ENCODE measurements at places on chromosomes 3 and 15.

- no peak for DNase-seq
Observed at GRCh38 chr3:55597641-55598040, 110.5 kb upstream of the WNT5A start.

DNA sequence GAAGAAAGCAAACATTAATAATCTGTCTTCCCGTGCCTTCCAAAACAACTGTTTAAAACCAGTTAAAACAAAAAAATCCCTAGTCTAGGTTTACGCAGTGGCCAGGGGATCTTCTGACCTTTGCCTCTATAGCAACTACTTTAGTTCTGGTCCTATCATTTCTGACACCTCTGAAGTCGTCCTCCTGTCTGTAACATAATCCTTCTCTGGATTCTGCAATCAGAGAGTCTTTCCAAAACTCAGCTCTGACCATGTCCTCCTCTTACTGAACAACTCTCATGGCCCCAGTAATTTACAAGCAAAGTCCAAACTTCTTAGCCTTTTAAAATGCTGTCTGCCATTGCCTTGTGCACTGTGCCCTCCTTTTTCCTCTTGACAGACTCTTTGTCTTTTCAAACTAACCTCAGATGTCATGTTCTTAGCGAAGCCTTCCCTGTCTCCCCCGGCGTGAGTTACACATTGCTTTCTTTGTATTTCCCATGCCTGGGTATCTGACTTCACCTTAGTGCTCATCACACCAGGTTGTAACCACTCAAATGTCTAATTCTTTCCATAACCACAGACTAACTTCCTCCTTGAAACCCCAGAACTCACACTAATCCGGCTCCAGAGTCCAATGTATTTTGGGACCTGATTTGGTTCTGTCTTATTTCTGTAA lies 105.2 kb upstream of the BNIP2 start:
- DNase-seq: no peak

GRCh38 chr3:66269411-66269810 lies 48.6 kb downstream of the SLC25A26 start:
- no peak for DNase-seq

- no peak for DNase-seq
Observed at GRCh38 chr3:71752831-71753700, 589 bp upstream of the GPR27 start.

GRCh38 chr15:94421706-94422105 lies 190.3 kb downstream of the MCTP2 start:
- no peak for DNase-seq

GRCh38 chr3:152474585-152474984 lies 205.9 kb downstream of the MBNL1 start:
- DNase-seq: peak; percentile 37

GRCh38 chr15:82830427-82831173 lies 21.2 kb downstream of the WHAMM start:
- DNase-seq: no peak

DNA sequence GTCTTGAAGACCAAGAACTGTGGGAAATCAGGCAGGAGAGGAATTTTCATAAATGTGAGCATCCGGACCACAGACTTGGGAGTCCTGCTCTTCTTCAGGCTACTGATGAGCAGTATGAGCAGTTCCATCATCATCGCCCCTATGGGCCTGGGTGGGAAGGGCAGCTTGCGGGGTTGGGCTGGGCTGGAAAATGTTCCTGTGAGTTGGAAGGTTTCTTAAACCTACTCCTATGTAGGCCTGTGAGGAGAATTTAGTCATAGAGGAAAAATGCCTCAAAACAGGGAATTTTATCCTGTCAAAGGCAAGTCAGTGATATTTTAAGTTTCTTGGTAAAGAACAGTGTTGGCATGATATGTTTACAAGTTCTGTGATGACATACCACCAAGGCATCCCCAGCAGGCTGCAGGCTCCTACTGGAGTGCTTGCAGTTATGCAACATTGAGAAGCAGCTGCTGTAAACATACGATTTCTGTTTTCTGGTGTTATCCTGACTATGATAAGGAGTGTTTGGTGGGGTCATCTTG lies 10.3 kb downstream of the MASP1 start:
- no peak for DNase-seq

GRCh38 chr15:93331545-93332167 lies 242.6 kb upstream of the RGMA start:
- DNase-seq: no peak

GRCh38 chr15:100596792-100597191 lies 5.2 kb downstream of the LINS1 start:
- DNase-seq: peak; percentile 65

DNA sequence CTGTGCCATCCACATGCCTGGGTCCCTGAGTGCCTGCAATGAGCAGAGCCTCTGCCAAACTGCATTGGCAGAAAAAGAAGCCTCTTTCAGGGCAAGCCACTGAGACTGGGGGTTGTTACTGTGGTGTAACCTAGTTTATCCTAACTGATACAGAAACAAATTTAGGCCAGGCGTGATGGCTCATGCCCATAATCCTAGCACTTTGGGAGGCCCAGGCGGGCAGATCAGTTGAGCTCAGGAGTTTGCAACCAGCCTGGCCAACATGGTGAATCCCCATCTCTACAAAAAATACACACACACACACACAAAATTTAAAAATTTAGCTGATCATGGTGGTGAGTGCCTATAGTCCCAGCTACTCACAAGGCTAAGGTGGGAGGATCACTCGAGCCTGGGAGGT lies 221.6 kb downstream of the TBC1D2B start:
- DNase-seq: no peak

GRCh38 chr3:124685067-124685466 lies 45.2 kb upstream of the UMPS start:
- no peak for DNase-seq

GRCh38 chr3:34013818-34014570 lies 215.6 kb downstream of the PDCD6IP start:
- no peak for DNase-seq

DNA sequence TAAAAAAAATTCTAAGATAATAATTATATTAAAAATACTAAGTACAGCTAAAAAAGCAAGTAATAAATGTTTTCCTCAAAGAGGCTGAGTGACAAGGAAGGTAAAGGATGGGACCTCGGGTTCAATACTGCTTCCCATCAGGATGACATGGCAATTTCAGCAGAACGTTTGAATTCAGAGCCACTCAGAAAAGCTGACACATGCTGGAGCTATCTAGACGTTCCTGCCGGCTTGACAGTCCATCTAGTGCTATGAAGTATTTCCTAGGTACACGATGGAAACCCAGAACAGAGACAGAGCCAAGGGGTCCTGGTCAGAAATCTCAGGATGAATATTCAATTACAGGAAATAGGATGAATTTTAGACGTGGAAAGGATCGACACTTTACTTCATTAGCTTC lies 361.8 kb downstream of the FGF12 start:
- DNase-seq: no peak

GRCh38 chr3:37103103-37103808 lies 71.1 kb downstream of the LRRFIP2 start:
- DNase-seq: no peak

GRCh38 chr15:35208353-35208752 lies 123.3 kb upstream of the NANOGP8 start:
- DNase-seq: no peak

DNA sequence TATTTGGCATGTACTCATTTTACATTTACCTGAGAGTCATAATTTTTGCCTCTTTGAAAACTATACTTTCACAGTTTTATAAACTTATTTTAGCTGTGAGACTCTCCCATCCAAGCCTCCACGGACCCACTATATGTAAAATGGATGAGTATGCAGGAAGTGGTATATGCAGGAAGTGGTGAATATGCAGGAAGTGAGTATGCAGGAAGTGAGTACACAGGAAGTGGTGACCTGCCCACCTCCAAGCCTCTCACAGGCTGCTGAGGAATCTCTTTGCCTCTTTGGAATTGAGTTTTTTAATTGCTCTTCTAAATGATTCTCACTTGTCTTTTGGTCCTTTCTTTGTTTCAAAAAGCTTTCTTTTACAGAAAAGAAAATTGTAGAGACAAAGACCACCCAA lies 85.2 kb downstream of the KBTBD8 start:
- no peak for DNase-seq

DNA sequence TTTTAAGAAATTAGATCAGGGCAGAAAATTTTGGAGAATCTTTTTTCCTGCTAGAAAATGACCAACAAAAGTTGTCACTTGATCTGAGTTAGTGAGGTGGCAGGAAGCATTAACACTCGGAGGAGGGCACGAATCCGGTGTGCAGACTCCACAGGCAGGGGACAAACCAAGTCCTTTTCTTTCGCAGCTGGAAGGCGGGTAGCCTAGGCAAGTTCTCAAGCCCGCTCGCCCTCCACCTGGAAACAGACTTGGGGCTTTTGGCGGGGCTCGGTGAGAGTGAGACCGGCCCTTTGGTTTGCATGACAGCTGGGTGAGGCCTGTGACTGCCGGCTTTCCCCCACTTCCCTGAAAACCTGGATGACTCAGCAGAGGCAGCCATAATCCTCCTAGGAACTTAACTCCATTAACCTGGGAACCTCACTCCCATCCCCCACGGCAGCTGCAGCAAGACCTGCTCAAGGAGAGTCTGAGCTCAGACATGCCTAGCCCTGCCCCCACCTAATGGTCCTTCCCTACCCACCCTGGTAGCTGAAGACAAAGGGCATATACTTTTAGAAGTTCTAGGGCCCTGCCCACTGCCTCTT lies 134.8 kb downstream of the MFSD1 start:
- no peak for DNase-seq

- no peak for DNase-seq
Observed at GRCh38 chr3:33488246-33488645, 48.0 kb upstream of the UBP1 start.

GRCh38 chr3:13477943-13478342 lies 2.2 kb upstream of the HDAC11 start:
- no peak for DNase-seq

- DNase-seq: no peak
Observed at GRCh38 chr3:117454254-117454653, 744.7 kb downstream of the TUSC7 start.

- no peak for DNase-seq
Observed at GRCh38 chr3:107307205-107307604, 70.0 kb upstream of the CCDC54 start.

GRCh38 chr3:111989061-111989678 lies 9.6 kb upstream of the TAGLN3 start:
- peak; percentile 10 for DNase-seq

DNA sequence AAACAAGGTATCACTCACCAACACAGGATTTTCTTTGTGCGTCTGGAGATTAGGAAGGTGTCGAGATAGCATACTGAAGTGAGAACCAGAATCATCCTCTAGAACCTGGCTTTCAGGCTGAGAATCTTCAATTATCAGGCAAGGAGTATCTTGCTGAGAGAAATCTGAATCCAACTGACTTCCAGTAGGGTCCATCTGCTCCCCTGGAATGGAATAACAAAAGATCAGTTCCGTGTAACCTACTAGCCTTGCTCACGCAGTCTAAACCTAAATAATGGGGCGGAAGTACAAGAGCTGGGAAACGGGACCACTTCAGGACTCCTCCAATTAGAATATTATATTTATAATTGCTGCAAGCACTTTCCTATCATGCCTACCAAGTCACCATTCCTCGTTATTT lies 690 bp downstream of the TP53BP1 start:
- no peak for DNase-seq

- DNase-seq: no peak
Observed at GRCh38 chr3:134365766-134366065, 8.5 kb downstream of the AMOTL2 start.

- DNase-seq: no peak
Observed at GRCh38 chr3:115007966-115008365, 139.1 kb downstream of the ZBTB20 start.

DNA sequence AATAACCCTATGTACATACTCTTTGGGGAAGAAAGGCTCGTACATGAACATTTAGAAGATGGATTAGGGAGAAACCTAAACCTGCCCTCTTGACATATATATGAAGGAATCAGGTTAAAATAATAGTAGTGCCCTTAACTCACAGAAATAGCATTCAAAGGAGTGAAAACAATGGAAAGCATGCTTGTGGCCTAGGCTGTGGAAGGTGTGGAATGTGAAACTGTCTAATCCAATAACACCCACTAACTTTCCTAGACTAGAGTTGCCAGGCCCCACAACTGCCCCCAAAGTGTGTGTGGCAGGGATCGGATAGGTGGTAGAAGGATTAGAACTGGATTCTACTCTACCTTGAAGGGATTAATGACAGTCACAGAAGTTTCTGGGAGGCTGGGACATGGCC lies 317.4 kb upstream of the LRRFIP2 start:
- no peak for DNase-seq

DNA sequence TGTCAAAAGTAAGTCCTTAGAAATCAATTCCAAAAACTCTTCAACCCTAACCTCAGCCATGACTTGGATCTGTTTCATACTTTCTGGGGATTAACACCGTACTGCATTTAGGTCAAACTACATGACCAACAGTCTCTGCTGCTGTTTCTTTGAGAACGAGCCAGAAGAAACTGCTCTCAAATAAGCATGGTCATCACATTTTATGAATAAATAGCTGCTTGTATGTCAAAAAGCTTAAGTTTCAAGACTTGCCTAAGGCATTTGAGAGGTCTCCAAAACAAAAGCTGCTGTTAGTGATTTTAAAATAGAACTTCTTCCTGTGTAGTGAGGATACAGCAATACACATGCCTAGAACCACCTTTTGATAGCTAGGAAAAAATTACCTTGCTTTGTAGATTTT lies 166.3 kb upstream of the CHRM5 start:
- DNase-seq: no peak

- DNase-seq: no peak
Observed at GRCh38 chr15:77019521-77020331, 24.8 kb downstream of the PSTPIP1 start.

DNA sequence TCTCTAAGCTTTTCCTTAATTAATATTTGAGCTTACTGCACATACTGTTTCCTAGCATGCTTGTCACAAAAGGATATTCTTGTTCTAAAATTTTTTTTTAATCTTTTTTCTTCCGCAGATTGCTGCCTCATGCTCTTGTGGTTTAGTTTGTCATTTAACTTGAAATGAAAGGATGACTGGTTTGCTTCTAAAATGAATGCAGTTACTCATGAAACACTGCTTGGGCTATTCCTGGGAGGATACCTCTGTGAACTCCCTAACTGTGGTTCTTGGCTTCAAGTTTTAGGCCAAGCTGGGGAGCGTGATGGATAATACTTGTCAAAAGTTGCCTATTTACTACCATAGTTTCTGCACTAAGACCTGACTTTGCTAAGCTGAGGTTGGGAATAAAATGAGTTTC lies 64.0 kb downstream of the USP13 start:
- DNase-seq: no peak

DNA sequence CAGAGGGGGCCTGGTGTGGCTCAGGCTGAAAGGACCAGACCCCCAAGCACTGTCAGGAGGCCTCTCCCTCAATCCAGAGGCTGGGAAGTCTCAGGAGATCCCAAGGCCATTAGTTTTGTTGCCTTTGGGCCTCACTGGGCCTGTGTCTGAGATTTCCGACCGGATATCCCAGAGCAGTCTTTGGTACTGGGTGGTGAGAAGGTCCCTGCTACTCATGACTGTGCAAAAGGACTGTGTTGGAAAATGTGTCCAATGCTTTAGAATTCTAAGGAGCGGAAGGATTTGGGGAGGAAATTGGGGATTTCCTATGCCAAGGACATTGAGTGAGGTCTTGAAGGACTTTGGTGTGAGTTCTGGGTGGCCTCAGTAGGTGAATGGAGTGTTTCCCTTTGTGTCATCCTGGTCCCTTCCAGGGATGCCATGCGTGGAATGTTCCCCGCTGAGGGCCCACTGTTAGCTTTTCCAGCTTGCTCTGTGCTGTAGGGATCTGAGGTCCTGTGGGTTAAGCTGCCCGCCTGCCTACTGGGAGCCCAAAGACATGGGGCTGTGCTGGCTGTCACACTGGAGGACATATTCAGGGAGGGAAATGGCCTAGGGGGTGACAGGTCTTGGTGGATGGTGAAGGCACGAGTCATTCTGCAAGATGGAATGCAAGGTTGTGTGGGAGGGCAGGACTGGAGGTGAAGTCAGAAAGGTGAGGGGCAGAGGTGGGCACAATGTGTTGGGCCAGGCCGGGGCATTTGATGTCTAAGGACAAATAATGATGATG lies 16.4 kb downstream of the SMAD6 start:
- no peak for DNase-seq
